ENCODE measurements at places on chromosomes 5 and 9.

- peak; percentile 20 for DNase-seq
Measured at GRCh38 chr9:78325343-78325742, 28.4 kb downstream of the PSAT1 start.

- no peak for DNase-seq
Measured at GRCh38 chr5:146588331-146589027, 72.5 kb upstream of the GPR151 start.

- no peak for DNase-seq
Measured at GRCh38 chr5:102762562-102763227, 7.6 kb downstream of the PAM start.

- no peak for DNase-seq
Measured at GRCh38 chr9:114718801-114719221, 36.8 kb upstream of the TEX48 start.

All from AG09319 (cell line).